Activated CD8-positive, alpha-beta memory T cell treated with anti-CD3 and anti-CD28 coated beads for 24 hours (primary cell): ENCODE measurements at places on chromosomes 2 and 18.

DNA sequence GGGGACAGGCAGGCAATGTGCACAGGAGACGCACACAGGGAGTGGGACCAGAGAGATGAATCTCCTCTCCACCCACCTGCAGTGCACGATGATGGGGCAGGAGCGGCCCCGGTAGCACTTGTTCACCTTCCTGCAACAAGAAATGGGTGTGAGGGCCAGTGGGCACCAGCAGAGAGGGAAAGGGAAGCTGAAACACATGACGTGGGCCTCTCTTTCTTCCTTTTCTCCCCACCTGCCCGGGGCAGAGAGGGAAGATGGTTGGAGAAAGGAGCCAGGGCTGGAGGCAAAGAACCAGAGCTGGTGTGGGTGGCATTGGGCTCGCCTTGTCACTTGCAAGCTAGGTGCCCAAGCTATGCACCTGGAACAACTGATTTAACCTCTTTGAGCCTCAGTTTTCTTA, 12.2 kb downstream of the DNAJB2 start:
- DNase-seq: no peak

GRCh38 chr18:10182009-10182624, 268.3 kb downstream of the VAPA start:
- DNase-seq: no peak

DNA sequence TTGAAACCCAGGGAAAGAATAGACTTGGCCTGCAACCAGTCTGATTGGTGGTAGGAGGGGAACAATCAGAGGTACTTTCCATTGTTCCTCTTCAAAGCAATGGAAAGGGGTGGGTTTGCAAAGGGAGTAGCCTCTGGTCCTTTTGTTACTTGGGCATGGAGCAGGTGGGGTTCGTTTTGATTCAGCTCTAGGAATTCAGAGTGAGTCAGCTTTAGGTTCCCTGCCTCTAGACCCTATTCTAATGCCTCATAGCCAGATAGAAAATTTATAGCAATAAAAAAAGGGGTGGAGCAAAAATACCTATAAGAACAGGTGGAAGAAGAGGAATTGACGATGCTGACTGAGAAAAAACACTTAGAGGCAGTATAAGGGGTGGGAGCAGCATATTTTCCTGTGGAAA, 636.4 kb downstream of the PLCL1 start:
- DNase-seq: no peak

- DNase-seq: no peak
Observed at GRCh38 chr2:67854103-67854743, 208.6 kb downstream of the C1D start.

- no peak for DNase-seq
Observed at GRCh38 chr18:50042611-50043010, 152.3 kb downstream of the MYO5B start.

DNA sequence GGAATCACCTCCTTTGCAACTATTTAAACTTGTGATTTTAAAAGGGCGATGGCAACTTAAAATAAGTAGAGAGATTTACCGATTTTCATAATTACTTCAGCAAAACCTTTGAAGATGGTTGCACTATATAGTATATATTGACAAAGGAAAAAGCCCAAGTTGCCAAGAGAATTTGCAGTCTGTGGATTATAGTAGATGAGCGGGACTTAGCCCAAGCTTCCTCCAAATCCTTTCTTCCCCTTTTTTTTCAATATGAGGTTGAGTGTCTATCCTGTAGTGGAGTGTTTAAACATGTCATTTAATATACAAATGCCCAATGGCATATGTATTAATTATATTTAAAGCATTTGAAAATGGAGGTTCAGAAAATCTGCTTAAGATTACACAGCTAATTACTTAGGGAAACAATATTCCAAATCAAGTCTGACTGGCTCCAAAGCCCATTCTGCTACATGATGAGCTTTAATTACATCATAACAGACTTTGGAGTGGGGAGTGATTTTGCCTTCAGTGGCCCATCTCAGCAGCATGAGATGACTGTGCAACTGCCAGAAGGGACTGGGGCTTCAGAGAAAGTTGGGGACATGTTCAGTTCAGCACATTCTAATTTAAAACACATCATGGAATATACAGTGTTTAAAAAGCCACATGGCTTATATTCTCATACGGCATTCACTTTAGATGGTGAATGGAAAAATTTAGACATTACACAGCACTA, 73.2 kb downstream of the COL3A1 start:
- DNase-seq: no peak

- DNase-seq: no peak
Observed at GRCh38 chr2:111698089-111698488, 185.9 kb downstream of the ANAPC1 start.

DNA sequence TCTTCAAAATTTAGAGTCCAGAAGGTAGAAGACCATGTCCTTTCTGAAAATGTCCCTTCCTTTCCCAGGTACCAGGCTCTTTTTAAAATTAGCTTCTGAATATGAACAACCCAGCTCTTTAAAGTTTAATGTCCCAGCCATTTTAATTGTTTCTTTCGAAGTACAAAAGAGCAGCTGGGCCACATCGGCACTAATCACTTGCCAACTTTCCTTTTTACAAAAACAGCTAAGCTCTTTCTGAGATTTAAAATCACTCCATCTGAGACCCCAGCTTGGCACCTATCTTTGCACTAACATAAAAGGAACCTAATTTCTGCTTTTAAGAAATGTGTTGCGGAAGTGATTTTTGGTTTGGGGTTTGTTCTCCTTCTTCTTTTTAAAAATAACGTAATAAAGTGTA, 2.6 kb downstream of the BOD1L2 start:
- DNase-seq: no peak

- DNase-seq: no peak
Observed at GRCh38 chr2:165803123-165803760, 9.2 kb upstream of the GALNT3 start.

DNA sequence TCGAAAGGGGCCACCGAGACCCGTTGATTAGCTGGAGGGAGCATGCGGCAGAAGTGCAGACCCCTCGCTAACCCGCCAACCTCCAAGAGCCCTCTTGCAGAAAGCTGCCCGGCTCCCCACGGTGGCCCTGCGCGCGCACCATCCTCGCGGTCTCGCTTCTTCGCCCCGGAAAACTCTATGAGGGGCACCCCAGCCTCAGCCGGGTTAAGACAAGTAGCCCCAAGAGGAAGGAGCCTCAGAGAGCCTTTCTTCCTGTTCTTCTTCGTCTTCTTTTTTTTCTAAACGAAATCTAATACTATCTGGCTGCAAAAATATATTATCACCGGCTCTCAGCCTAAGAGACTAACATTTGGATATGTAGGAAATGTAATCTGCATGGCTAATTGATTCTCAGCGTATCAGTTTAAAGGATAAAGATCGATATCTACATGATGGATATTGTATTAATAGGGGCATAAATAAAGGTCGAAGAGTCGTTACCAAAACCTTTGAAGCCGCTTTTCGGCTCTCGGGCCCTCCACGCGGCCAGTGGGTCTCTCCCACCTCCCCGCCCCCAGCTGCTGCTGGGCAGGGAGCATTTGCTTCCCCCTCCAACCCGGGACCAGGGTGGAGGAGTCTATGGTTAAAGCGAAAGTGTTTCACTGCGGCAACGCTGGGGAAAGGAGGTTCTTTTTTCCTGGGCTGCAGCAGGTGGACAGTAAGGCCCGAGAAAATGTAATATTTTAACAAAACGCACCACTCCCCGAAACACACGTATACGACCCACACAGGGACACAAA, 6.1 kb upstream of the PAX3 start:
- DNase-seq: no peak

- DNase-seq: no peak
Observed at GRCh38 chr2:24315669-24316068, 44.7 kb downstream of the ITSN2 start.

- no peak for DNase-seq
Observed at GRCh38 chr2:148021886-148022285, 995 bp downstream of the MBD5 start.

GRCh38 chr2:72562451-72563153, 263.2 kb downstream of the EXOC6B start:
- no peak for DNase-seq

GRCh38 chr2:195337597-195337996, 319.4 kb upstream of the SLC39A10 start:
- DNase-seq: no peak

GRCh38 chr2:3128786-3129185, 248.8 kb downstream of the EIPR1 start:
- DNase-seq: no peak

- no peak for DNase-seq
Observed at GRCh38 chr18:77173275-77174030, 40.9 kb upstream of the MBP start.

DNA sequence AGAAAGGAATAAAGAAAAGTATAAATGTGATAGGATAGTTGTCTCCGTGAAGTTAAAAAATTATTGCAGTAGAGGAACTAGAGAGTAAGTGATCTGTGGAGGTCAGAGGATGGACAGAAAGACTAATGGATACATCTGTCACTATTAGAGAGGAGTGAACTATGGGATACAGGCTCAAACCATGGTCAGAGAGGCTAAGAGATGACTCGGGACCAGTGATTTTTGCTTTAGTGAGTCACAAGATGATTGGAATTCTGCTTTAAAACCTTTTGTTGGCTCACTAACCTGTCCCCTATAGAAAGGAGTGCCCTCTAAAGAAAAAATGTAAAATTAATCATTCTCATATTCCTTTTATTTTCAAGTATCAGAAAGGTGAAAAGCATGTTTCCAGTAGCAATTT, 30.3 kb downstream of the ALMS1 start:
- DNase-seq: no peak

- DNase-seq: no peak
Observed at GRCh38 chr2:237261327-237261726, 152.6 kb downstream of the COL6A3 start.

- no peak for DNase-seq
Observed at GRCh38 chr2:191171708-191172355, 21.0 kb upstream of the STAT4 start.

GRCh38 chr2:10196948-10197696, 74.6 kb downstream of the RRM2 start:
- no peak for DNase-seq

GRCh38 chr2:102264952-102265351, 46.4 kb upstream of the IL1RL1 start:
- DNase-seq: no peak

DNA sequence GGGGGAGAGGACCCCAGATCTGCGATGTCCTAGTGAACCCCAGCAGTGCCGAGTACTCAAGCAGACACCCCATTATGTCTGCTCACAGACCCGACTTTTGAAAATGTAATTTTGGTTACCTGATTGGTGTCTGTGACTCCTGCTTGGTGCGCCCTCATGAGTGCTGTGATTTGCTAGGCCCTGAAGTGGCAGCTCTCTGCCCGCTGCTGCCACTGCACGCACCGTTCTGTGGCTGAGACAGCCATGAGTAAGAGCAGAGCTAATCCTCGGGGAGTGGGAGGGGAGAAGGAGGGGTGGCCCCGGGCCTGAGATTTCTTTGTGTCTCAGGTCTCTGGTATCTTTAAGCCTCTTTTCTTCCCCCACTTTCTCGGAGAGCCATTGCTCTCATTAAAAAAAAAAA, 18.2 kb downstream of the FHOD3 start:
- DNase-seq: no peak

DNA sequence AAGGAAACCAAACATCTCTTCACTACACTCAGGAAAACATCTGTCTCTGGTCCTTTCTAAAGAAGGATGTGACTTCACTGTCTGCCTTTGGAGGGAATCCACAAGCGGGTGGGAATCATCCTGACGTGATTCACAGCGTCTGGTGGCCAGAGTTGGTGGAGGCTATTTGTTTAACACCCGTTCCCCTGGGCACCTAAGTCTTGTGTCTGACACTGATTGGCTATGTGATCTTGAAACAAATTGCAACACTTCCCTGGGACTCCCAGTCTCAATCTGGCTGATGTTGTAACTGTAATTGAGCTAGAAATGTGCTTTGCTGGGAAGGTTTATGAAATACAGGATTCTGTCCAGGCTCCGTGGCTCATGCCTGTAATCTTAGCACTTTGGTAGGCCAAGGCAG, 28.8 kb upstream of the SIX3 start:
- no peak for DNase-seq

DNA sequence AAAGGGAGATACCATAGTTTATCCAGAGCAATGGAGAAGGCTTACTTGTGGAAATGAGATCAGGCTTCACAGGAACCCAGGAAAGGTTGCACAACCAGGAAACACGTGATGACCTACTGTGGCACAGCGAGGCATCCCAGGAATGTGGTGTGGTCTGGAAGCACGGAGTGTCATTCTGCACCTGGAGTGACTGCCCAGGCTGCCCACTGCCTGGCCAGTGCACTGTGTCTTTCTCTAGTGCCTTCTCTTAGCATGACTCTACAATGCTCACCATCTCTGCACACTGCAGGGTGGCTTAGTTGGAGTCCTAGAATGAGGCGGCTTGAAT, 48.9 kb downstream of the CHST9 start:
- DNase-seq: no peak

DNA sequence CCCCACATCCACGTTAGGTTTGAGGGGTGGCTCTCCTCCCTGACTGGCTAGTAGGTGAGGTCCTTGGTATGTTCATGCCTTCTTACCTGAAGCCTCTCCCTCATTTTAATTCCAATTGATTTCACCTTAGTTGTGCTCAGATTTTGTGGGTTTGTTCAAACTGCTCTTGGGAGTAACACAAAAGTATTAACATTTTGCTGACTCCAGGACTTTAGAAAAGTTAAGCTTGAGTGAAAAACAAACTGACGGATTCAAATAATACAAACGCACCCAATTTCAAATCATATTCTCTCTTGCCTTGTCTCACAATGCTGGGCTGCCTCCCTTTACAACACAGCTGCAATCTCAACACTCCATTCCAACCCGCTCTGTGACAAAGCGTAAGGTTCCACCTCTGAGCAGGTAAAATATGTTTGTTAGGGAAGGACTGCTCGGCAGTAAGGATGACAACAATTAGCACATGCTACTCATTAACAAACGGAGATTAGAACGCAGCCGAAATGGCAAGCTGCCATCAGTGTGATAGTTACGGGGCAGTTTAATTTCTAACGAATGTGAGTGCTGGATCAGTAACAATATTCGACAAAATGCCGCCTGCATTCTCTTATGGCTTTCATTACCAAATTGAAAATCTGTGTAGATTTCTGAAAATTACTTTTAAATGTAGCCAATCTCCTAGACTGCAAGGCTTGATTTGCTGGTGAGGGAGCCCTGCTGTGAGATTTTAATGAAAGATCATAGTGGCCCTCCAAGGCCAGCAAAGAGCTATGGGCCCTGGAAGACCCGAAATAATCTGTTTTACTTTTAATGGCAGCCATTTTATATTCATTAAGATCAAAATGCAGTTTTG, 730.6 kb upstream of the FANCL start:
- DNase-seq: no peak

GRCh38 chr2:229633556-229633955, 80.8 kb downstream of the DNER start:
- no peak for DNase-seq

- no peak for DNase-seq
Observed at GRCh38 chr2:23549821-23550530, 165.0 kb downstream of the KLHL29 start.

GRCh38 chr2:119126650-119127049, 31.9 kb downstream of the C1QL2 start:
- peak; percentile 60 for DNase-seq

GRCh38 chr18:6219116-6219717, 195.5 kb downstream of the L3MBTL4 start:
- no peak for DNase-seq

GRCh38 chr2:68284896-68285295, 32.6 kb upstream of the PPP3R1 start:
- DNase-seq: no peak
